ENCODE measurements at places on chromosomes 7 and 10.
A peak's percentile ranks its signal among the peaks of the same experiment; 100 is the strongest.

GRCh38 chr7:148914208-148914777 is 30.2 kb upstream of the EZH2 start:
- no peak for DNase-seq

GRCh38 chr7:30918676-30919075 is 7.0 kb downstream of the AQP1 start:
- DNase-seq = no peak

DNA sequence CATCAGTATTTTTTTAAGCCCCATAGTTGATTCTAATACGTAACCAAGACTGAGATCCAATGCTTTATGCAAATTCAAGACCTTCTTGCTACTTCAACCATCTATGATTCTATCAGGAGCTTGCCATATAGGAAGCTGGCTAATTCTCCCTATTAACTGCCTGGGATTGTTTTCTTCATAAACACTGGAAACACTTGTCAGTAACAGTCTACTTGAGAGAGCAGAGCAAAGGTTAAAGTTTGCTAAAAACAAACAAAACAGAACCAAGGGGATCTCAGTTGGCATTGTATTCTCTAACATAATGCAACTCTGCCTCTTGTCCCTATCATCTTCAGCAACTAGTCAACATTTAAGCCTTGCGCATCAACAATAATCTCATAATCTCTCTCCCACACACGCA is 21.0 kb upstream of the PTPN12 start:
- DNase-seq = no peak

DNA sequence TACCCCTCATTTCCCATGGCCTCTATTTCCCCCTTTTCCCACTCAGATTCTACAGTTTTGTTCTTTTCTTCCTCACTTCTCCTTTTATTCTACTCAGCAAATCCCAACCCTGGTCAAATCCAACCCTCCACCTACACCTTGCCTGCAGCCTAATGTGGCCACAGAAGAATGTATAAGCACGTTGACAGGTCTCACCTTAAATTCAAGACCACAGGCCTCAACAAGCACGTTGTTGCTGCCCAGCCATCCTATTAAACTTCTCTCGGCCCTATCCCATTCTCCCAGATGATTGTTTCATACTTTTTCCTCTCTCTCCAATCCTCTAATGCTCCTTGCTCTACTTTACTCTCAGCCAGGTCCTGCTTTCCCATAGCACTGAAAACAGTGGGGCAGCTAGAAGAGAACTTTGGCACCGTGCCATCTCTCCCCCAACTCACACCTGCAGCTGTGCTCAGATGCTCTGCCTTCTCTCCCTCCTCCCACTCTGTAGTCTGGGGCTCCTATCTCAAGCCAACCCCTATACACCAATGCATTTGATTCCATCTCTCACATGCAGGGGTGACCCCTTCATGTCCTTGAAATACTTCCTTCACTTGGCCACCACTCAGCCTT is 6.8 kb upstream of the EIF3A start:
- DNase-seq = no peak

- no peak for DNase-seq
These were observed 21.6 kb downstream of the FZD1 start for GRCh38 chr7:91285696-91286355.

GRCh38 chr10:110355922-110356627 is 51.4 kb upstream of the SMNDC1 start:
- no peak for DNase-seq

GRCh38 chr10:67818323-67818722 is 19.7 kb downstream of the DNAJC12 start:
- peak; percentile 68 for DNase-seq

DNA sequence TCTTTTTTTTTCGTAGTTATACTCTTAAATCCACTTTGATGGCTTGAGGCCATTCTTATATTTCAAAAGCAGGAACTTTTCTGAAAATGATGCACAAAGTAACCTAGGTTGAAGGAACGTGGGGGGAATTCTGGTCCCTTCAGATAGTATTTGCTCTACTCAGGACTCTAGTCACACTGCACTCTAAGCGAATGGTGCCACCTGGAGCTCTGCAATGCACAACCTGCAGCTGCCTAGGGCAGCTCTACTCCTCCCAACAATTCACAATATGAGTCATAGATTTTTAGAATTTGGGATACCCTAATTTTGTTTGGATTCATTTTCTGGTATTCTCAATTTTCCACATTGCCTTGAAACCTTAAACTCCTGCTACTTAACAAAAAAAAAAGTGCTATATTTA is 17.3 kb downstream of the SYPL1 start:
- DNase-seq = peak; percentile 11

DNA sequence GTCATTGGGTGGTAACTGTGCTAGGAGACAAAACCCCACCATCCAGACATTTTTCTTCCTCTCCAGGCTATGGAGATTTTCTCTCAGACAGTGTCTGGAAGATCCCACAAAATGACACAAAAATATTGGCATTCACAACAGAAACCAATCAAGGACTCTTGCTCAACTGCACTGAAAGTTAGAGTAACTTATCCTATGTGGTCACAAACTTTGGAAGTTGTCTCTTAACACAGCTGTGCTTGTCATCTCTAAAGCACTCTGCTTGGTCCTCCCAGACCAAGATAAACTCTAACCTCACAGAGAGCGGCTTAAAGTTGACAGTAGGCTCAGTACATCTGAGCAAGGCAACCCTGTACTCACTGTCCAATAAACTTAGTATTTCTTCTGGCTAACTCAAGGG is 74.9 kb downstream of the AKR1C4 start:
- no peak for DNase-seq

DNA sequence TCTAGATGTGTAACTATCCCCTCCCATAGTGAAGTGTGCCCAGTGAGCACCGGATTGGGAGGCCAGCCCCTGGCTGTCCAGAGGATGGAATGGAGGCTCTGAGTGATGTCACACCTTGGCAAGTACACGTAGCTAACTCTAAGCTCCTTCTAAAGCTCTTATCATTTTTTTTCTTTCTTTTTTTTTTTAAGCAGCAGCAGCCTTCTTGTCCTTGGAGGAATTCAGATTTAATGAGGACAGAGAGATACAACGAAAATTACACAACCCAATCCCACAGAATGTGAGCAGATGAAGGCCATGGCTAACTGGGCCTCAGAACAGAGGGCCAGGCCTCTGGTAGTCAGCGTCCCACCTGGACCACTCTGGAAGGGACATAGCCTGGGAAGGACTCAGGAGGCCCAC is 11.3 kb downstream of the TNS3 start:
- DNase-seq = no peak

- DNase-seq = no peak
These were observed 10.6 kb downstream of the FAS start for GRCh38 chr10:89001024-89001728.

GRCh38 chr10:25766687-25767221 is 167.3 kb upstream of the MYO3A start:
- DNase-seq = no peak

DNA sequence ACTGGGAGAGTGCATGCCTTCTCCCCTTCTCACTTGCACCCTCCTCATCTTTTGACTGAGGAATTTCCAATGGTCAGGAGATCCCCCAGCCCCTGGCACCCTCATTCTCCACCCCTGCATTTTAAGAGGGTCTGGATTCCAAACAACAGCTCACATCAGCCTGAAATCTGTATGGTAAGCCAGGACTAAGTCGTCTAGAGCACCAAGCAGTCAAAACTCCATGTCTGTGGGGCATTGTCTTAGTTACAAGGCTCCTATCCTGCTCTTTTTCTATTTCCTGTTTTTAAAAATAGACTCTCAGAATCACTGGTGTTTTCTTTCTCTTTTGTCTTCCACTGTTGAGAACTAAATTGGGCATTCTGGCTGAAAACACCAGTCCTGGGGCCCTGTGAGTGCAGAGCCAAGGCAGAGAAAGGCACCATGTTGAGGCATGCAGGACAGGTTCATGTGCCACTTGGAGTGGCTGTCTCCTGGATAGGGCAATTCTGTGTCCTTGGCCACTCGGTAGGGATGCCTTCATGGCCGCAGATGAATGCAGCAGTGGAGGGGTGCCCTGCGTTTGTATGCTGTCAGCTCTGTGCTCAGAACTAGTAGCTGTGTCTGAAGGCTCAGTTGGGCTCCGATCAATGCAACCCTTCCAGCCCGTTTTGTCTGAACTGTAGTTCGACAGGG is 216.6 kb upstream of the YAE1 start:
- DNase-seq = no peak

GRCh38 chr7:87833130-87833529 is 43.0 kb downstream of the SLC25A40 start:
- no peak for DNase-seq

DNA sequence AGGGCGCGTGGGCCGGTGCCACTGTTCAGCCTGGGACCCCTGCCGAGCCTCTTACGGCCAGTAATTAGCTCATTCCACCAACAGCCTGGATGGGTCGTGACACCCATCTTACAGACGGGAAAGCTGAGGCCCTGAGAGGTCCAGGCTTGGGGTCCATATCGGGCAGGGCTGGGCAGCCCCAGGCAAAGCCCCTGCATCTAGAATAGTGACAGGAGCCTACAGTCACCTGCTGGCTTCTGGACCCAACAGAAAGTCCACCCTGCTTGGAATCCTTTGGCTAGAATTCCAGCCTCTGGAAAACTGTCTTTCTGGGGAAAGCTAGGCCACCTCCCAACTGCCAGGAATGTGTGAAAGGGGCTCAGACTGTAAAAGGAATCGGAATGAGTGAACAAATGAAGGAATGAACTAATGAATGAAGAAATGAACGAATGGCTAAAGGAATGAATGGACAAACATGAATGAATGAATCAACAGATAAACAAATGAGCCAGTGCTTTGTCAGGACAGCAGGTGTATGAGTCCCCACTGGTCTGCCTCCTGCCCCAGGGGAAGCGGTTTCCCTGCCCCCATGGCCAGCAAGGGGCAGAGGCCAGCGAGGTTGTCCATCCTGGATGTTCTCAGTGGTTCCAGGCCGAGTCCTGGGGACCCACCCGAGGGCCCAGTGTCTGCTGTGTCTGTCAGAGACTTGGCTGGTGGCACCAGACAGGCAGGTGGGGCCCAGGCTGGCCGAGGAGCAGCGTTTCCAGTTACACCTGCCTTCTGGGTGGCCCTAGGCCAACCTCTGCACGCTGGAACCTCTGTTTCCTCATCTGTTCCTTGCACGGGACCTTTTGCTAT is 24.1 kb upstream of the PDGFA start:
- DNase-seq = no peak

- DNase-seq = no peak
These were observed 17.3 kb upstream of the CUBN start for GRCh38 chr10:17146892-17147291.

GRCh38 chr7:35528381-35528977 is 166.5 kb downstream of the HERPUD2 start:
- DNase-seq = no peak

DNA sequence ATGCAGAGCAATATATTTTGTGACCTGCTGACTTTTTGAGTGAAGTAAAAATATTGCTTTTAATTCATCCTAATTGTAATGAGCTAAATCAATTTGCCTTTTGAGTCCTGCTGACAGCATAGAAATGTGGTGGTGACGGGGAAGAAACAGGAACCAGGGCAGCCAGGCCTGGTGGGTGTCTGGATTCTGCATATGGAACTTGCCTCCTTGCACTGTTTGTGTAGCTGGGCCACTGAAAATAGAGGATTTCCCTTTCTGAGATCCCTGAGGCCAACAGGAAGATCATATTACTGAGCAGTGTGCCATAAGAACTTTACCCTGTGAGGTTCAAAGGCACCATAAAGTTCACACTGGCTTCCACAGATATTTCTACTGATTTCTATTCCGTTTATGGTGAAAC is 488.4 kb upstream of the AKR1E2 start:
- DNase-seq = no peak

DNA sequence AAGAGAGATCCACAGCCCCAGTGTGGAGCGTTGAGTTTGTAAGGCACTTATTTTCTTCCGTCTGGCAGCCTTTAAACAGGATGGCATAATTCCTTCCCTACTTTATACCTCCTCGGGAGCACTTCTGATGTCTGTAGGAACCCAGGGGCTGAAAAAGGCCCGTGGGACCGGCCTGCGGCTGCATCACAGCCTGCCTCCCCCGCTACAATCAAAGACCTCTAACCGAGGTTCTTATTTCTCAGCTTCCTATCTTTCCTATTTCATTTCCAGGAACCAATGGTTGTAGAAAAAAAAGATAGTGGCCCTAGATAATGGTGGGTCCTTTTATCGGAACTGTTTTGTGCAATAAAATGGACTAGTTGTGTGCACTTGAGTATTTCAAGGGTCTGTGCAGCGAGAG is 4.1 kb upstream of the CTBP2 start:
- DNase-seq = no peak

DNA sequence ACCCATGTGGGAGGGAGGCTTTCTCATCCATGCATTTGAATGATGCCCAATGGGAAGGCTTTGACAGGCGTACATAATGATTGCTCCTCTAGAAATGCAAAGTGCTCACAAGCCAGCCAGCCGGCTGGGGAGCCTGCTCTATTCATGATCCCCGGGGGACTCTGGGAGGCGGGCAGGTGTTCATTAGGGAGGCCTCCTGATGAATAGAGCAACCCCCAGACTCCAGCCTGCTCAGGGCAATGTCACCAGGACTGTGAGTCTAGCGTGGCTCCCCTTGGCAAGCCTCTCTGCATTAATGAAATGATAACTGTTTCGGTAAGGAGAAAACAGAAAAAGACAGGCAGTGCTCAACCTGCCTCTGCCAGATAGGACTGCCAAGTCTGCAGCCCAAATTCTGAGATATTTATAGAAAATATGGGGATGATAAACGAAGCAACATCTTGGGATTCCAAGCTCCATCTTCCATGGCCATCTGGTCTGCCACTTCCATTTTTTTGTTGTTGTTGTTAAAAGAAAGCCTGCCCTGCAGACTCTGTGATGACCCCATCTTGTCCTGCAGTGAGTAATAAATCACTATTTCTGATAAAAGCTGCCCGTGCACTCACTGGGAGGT is 236.4 kb downstream of the PRPF18 start:
- DNase-seq = peak; percentile 27

- DNase-seq = no peak
These were observed 1.3 kb downstream of the INPP5A start for GRCh38 chr10:132538790-132539421.

- DNase-seq = no peak
These were observed 92.1 kb downstream of the ZNF277 start for GRCh38 chr7:112298543-112299100.

DNA sequence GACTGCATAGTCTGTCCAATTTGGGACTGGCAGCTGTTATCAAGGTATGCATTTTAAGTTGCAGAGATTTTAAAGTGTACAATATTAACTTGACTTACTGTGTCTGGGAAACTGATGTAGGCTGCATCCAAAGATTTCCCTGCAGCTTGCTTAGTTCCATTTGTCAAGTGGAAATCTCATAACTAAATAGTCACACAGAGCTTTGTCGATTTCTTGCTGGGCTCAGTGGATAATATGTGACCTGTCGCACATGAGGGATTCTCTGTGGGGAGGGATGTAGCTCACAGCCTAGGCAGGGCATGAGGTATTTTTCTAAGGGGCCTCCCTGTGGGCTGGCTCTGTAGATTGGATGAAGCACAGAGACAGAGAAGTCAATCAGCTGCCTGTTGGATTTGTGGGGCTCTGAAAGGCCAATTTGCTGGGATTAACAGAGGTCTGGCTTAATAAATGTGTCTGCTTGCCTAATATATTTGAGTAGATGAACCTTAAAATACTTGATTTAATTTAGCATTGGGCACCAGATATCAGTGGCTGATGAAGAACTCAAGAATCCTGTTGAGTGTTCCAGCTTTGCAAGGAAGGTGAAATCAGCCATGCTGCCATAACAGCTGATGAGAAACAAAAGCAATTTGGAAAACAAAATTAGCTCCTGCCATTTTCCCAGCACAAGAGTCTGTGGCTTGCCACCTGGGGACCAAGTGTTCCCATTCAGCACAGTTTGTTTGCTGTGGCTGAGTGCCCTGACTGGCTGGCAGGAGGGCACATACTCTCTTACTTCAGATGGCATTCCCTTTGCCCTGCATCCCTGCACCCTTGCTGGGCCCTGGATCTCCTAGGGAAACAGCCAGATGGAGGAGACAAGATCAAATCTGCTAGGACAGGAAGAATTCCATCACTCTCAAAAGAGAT is 598.5 kb downstream of the SORCS3 start:
- no peak for DNase-seq
